ENCODE measurements at places on chromosomes 3 and 15.

- no peak for DNase-seq
Measured at GRCh38 chr3:115388166-115388565, 235.1 kb upstream of the GAP43 start.

DNA sequence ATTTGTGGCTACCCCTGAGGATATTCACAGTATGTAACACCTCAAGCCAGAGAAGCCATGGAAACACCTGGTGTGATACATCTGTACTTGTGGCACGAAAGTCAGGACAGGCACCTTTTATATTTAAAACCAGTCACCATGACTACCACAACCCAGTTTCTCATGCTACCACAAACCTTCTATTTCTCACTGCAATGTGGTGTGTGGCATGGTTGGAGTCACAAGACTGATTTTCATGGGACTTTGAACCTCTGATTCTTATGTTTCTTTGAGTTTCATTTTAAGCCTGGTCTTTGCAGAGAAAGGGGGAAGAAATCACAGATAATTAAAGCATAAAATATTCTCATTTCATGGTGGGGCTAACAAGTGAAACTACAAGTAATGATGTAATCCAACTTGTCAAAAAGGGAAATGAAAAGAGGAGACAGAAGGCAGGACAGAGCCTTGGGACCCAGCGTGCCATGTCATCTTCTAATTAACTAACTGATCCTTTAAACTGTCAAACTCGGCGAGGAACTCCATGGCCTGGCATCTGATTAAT, 175.9 kb downstream of the PDZRN3 start:
- DNase-seq = no peak

GRCh38 chr3:172355836-172356235, 92.4 kb downstream of the GHSR start:
- DNase-seq = no peak

GRCh38 chr3:100641471-100642032, 32.2 kb downstream of the ADGRG7 start:
- DNase-seq = no peak

DNA sequence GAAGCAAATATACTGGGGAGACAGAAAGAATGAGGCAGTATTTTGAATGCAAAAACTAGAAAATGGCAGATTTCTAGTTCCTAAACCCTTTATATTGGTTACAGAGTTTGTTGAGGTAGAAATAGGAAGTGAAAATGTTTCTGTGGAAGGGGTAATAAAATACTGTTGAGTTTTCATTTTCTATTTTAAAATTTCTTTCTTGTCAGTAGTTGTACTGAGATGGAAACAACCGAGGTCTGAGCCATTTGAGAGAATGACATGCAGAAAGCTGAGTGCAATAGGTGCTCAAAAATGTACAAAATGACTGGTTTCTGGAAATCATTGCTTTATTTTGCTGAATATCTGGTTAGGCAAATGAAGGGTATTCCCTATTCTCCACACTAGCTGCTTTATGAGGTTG, 361.4 kb downstream of the CHL1 start:
- no peak for DNase-seq

DNA sequence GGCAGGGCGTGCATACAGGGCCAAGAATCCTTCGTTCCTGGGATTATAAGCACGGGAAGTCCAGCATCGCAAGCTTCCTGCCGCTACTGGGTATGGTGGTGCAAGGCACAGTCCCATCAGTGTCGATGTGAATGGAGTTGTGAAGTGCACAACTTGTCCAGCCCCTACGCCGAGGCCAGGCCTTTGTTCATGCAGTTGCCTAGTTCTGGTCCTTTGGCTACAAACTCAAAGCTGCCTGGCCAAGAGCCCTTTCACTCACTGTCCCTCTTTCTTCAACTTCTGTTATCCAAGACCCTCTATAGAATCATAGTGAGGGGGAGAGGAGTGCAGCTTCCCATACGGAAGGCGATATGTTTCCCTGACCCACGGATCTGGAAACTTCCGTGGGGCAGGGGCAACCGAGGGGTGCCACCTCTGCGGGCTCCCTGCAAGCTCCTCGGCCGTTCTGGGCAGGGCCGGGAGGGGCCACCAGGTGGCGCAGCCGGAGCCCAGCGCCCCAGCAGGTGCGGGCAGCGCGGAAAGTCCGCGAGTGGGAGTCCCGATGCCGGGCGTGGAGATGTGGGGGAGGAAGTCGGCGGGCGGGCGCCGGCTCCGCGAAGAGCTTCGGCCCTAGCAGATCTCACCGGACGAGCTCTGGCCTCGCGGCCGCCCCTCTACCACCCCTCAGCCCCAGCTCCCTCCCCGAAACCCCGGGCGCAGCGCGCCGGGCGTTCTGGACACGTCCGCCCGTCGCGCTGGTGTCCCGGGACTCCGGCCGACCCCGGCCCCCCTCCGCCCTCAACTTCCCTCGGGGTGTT, 693 bp downstream of the RASGRP1 start:
- DNase-seq = peak; percentile 84

DNA sequence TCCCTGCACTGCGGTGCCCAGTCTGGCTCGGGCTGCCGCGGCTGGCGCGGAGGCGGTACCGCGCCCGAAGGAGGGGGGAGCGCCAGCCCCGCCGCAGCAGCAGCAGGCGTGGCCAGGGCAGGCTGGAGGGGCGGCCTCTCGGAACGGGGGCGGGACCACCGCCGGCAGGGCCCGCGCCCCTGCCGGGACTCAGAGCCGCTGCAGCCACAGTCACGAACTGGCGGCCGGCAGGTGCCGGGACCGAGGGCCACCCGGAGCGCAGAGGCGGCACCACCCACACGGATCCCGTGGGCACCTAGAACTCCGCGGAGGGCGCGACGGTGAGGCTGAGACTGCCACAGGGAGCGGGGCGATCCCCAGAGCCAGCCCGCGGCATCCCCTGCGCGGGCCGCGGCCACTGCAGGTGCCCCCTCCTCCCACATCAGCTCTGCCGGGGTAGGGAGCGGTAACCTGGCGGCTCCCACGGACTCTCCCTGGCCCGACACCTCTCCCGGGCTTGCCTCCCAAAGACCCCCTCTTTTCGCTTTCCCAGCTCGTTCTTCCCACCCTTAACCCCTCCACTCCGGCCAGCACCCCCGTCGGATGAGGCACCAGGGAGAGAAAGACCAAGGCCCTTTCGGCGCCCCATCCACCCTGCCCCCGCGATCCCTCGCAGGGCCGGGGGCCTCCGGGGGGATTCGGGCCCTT, at the start of gene VWA5B2:
VWA5B2 (plus strand) TSS at position 192 of the 687 bp plus-strand sequence. CDS start 944 bp downstream, outside the sequence.
- DNase-seq = peak; percentile 81

GRCh38 chr3:13598926-13599886, 50.3 kb downstream of the FBLN2 start:
- DNase-seq = no peak

GRCh38 chr3:9818666-9819335, 8.7 kb downstream of the TTLL3 start:
- no peak for DNase-seq

DNA sequence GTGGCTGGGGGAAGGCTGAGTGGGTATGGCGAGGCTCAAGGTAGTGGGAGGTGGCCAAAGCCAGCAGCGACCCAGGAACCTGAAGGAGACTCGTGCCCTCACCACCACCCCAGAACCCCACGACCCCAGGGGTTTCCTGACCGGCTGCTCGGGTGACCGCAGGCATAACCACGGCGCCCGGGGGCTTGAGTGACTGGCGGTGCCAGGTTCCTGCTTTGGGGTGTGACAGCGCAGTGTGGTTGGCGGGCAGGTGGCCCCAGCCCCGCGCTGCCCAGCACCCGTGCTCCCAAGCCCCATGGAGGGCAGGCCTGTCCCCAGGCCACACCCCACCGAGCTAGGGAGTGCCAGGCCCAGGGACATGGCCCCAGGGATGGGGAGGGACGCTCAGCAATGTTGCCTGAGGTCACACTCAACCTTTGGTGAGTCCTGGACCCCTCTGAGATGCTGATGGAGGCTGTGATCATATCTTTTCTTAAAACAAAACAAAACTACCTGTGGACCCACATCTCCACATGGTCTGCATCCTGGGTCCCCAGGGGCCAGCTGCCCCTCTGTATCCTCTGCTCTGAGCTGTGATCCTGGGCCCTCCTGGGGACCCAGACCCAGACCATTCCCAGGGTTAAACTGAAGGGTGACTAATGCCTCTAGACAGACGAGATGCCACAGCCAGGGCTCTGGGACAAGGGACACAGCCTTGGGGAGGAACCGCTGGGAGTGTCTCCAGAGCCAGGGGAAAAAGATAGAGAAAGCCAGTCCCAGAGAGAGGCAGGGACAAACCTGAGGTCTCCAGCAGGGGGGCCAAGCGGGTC, 13.0 kb downstream of the DNAJB8 start:
- DNase-seq = no peak

DNA sequence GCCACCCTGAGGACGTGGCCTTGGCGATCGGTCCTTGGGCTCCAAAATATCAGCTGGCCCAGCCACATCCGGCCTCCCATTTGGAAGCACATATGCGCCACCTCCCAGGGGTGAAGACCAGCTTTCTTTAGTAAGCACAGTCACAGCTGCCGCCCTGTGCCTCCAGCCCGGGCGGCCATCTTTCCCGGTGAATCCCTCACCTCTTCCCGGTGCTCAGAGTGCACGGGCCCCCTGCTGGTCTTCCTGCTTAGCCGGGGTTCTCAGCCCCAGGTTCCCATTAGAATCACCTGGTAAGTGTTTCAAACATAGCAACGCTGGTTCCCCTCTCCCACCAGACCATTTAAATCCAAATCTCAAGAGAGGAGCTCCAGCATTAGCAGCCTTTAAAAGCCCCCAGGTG, 232.2 kb downstream of the VPS13C start:
- no peak for DNase-seq

GRCh38 chr15:33007303-33007855, 187.1 kb downstream of the FMN1 start:
- no peak for DNase-seq

DNA sequence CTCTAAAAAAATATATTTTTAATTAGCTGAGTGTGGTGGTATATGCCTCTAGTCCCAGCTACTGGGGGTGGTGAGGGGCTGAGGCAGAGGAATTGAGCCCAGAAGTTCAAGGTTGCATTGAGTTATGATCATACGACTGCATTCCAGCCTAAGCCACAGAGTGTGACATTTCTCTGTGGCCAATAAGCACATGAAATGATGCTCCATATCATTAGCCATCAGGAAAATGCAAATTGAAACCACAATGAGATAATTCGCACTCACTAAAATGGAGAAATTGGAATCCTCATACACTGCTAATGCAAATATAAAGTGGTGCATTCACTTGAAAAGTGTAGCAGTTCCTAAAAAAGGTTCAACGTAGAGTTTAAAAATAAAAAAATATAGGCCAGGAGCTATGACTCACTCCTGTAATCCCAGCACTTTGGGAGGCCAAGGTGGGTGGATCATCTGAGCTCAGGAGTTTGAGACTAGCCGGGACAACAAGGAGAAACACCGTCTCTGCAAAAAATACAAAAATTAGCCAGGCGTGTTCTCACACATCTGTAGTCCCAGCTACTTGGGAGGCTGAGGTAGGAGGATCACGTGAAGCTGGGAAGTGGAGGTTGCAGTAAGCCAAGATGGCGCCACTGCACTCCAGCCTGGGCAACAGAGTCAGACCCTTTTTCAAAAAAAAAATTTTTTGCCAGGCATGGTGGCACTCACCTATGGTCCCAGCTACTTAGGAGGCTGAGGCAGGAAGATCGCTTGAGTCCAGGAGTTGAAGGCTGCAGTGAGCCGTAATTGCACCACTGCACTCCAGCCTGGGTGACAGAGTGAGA, 35.2 kb downstream of the IFT122 start:
- DNase-seq = no peak

- DNase-seq = no peak
Measured at GRCh38 chr3:135869439-135870105, 96.0 kb upstream of the PPP2R3A start.

GRCh38 chr3:108283006-108283405, 13.3 kb upstream of the HHLA2 start:
- no peak for DNase-seq

GRCh38 chr15:60397772-60398445, at the start of gene ANXA2:
Gene ANXA2 (minus strand): TSS chr15:60397986. CDS start chr15:60386075, 11,911 bp downstream.
- DNase-seq = peak; percentile 86

- DNase-seq = no peak
Measured at GRCh38 chr15:48671103-48672022, 25.9 kb upstream of the FBN1 start.

- DNase-seq = no peak
Measured at GRCh38 chr3:32406486-32407408, 15.1 kb downstream of the CMTM7 start.

- DNase-seq = no peak
Measured at GRCh38 chr3:26118165-26118564, 328.3 kb downstream of the OXSM start.

- no peak for DNase-seq
Measured at GRCh38 chr3:76122007-76122406, 336.7 kb upstream of the ZNF717 start.

GRCh38 chr3:45012577-45012976, 13.5 kb upstream of the CLEC3B start:
- no peak for DNase-seq

DNA sequence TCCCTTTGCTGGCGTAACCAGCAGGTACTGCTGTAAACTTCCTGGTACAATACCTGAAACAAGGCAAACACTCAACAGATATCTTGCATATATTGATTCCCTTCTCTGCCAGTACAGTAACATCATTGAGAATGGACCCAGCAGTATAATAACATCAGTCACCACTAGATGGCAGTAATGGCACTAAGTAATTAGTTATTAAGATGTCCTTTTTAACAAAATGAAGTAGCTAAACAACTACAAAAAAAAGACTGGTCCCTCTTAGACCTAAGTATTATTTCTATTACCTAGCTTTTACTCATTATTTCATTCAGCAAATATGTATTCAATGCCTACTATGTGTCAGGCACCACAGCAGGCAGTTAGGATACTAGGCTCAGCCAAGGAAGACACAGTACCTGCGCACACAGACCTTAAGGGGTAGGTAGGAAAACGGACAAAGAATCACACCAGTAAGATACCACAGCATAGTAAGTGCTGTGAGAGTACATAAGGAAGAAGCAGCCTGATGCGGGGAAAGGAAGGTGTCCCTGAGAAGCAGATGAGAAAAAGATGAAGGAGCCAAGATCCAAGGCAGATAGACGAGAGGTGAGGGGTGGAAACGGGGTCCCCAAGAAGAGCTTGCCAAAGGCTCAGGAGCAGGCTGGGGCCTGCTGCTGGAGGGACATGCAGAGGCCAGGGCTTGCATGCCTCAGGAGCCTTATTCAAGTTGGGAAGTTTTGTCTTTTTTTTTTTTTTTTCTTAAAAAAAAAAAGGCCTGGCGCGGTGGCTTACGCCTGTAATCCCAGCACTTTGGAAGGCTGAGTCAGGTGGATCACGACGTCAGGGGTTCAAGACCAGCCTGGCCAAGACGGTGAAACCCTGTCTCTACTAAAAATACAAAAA, 102.7 kb upstream of the CHD2 start:
- no peak for DNase-seq

- DNase-seq = no peak
Measured at GRCh38 chr3:157279237-157279636, 119.3 kb upstream of the CCNL1 start.

DNA sequence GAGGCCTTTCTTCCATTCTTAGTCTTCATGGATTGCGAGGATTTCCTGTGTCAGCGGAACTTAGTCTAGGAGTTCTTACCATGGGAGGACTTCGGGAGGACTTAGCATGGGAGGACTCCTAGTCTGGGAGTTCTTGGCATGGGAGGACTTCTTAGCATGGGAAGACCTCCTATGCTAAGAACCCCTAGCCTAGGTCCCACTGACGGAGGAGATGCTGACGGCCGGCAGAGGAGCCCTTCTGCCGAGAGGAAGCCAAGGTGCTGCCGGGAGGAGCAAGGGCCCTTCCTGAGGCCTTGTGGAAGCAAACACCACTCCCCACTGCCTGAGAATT, 35.6 kb upstream of the LDHAL6B start:
- no peak for DNase-seq

All from CD4-positive, alpha-beta T cell treated with Interferon gamma for 1 hour (primary cell).